Right lobe of liver (tissue), 6 donors: ENCODE measurements at places on chromosomes 1 and 21. TPM values are rescaled to one million over a fixed set of nuclear protein-coding genes. Genes with fewer than 3 reads are reported as not detected.
A peak's percentile ranks its signal among the peaks of the same experiment; 100 is the strongest.

The NUAK2 gene
- 5.1 TPM for total RNA-seq

- DNase-seq: no peak
- H3K4me1 ChIP-seq: no peaks in the 10 kb centered on the region
- no peaks in the 10 kb centered on the region for H3K36me3 ChIP-seq
- no peak overlapping the region for H3K27ac ChIP-seq
- H3K27me3 ChIP-seq: no peaks in the 10 kb centered on the region
Measured at GRCh38 chr1:157915859-157916258, 74.3 kb upstream of the CD5L start.

The C1orf94 gene
- not detected for total RNA-seq

DNA sequence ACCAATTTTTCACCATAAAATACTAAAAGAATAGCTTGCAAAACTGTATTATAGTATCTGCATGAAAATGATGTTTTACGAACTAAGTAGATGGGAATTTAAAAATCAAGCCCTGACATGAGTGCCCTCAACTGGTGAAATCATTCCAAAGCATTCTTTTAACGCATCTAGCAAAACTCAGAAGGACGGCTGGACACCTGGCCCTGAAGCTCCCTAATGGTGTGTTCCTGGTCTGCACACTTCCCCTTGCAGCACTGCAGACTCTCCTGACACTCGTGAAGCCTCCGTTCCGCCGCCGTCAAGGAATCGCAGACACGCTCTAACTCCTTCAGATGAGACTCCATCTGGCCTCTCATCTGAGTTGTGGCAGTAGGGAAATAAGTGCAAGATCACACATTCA is 39.9 kb downstream of the ODF2L start:
- no peak for DNase-seq
- no peaks in the 10 kb centered on the region for H3K36me3 ChIP-seq
- no peak overlapping the region for H3K4me3 ChIP-seq
- no peaks in the 10 kb centered on the region for H3K4me1 ChIP-seq
- H3K27ac ChIP-seq: no peak overlapping the region

GRCh38 chr1:54495954-54496353 is 52.1 kb upstream of the ACOT11 start:
- no peak overlapping the region for H3K4me3 ChIP-seq
- H3K27me3 ChIP-seq: no peaks in the 10 kb centered on the region
- DNase-seq: no peak
- H3K36me3 ChIP-seq: no peaks in the 10 kb centered on the region
- no peak overlapping the region for H3K27ac ChIP-seq

DNA sequence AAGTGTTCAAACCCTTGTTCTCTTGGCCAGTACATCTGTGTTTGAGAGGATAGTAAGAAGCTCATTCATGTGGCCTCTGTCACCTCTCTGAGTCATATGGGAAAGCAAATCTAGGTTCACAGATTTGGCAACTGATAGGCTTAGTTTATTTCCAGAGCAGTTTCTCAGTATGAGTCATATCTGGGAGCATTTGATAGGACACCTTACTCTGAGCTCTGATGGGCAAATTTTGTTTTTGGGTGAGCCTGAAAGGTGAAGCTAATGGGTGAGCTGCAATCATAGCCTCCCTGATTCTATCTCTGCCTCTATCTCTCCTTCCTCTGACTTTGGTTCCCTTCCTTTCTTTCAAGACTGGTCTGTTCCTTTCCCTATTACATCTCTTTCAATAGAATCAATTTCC is 134.4 kb downstream of the S1PR1 start:
- H3K27ac ChIP-seq: no peak overlapping the region
- H3K4me3 ChIP-seq: no peak overlapping the region
- no peaks in the 10 kb centered on the region for H3K27me3 ChIP-seq
- DNase-seq: no peak

- H3K4me1 ChIP-seq: no peaks in the 10 kb centered on the region
- no peak overlapping the region for H3K27ac ChIP-seq
- H3K4me3 ChIP-seq: no peak overlapping the region
- no peak for DNase-seq
Measured at GRCh38 chr1:23169727-23170335, 1.2 kb upstream of the LUZP1 start.

The LCE2D gene
- total RNA-seq: not detected

The PSMG1 gene
- total RNA-seq: 30.1 TPM

GRCh38 chr1:168454211-168454815 is 89.5 kb downstream of the XCL2 start:
- no peaks in the 10 kb centered on the region for H3K27me3 ChIP-seq
- no peak overlapping the region for H3K4me3 ChIP-seq
- H3K4me1 ChIP-seq: peaks cover 8% of the 10 kb centered on the region

DNA sequence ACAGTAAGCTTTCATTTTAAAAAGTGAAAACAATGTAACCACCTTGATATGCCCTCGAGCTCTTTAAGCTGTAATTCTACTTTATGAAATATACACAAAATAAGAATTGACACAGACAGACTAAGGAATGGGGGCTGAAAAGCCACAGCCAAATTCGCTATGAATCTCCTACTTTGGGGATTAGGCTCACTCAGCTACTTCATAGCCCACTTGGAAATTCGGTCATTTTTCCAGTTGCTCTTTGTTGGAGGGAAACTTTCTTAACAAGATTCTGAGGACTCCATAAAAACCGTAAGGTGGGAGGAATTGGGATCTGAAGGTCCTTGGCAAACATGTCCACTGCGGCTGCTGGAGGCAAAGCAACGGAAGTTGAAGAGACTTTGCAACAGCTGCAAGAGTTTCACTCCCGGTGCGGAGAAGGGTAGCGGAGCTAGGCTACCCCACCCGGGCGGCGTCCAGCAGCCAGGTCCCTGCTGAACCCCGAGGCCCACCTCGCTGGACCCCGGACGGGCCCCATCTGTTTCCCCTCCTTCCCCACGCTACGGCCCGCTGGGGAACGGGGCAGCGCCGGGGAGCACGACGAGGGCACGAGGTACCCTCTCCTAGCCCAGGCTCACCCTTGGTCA is 634 bp downstream of the MYCBP start:
- no peaks in the 10 kb centered on the region for H3K36me3 ChIP-seq
- H3K27me3 ChIP-seq: no peaks in the 10 kb centered on the region
- H3K27ac ChIP-seq: peak overlapping the region; percentile 44
- peaks cover 16% of the 10 kb centered on the region for H3K4me1 ChIP-seq
- peak overlapping the region; percentile 76 for H3K4me3 ChIP-seq
- DNase-seq: no peak

GRCh38 chr1:67713057-67713846 is 28.3 kb downstream of the GADD45A start:
- H3K27me3 ChIP-seq: no peaks in the 10 kb centered on the region
- H3K36me3 ChIP-seq: no peaks in the 10 kb centered on the region
- no peak overlapping the region for H3K27ac ChIP-seq
- no peak overlapping the region for H3K4me3 ChIP-seq
- DNase-seq: no peak
- H3K4me1 ChIP-seq: peaks cover 42% of the 10 kb centered on the region

The EPHA2 gene
- 10.9 TPM for total RNA-seq

The METTL18 gene
- 2.3 TPM for total RNA-seq

The AMY2B gene
- total RNA-seq: 6.3 TPM

DNA sequence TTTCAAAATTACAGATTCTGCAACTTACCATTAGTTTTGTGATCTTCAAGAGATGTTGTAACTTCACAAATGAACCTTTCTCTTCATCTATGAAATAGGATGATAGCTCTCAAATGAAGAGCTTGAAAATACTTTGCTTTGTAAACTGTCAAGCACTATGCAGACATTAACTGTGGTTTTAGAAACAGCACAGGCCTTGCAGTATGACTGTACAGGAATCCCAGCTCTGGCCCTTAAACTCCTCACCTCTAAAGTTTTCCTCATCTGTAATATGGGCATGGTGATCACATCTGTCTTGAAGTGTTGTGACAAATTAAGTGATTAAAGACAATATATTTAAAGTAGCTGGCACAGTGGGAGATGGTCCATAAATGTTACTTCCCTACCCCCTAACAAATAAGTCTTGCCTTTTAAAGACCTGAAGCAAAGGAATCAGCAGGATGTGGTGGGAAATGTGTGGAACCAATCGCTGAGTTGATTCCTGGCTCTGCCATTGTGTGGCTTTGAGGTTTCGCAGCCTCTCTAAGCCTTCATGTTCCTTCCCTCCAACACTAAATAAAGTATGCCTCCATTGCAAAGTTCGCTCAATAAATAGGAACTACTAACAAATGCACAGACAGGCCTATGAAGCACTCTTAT is 5.5 kb upstream of the PTP4A2 start:
- H3K27ac ChIP-seq: peak overlapping the region; percentile 95
- H3K4me3 ChIP-seq: no peak overlapping the region
- no peaks in the 10 kb centered on the region for H3K36me3 ChIP-seq
- H3K4me1 ChIP-seq: peaks cover 30% of the 10 kb centered on the region
- DNase-seq: no peak
- H3K27me3 ChIP-seq: no peaks in the 10 kb centered on the region

GRCh38 chr1:15843826-15844572 is 3.5 kb upstream of the SPEN start:
- no peaks in the 10 kb centered on the region for H3K27me3 ChIP-seq
- peaks cover 35% of the 10 kb centered on the region for H3K4me1 ChIP-seq
- H3K27ac ChIP-seq: no peak overlapping the region

GRCh38 chr21:26107429-26107828 is 63.1 kb downstream of the APP start:
- no peak overlapping the region for H3K4me3 ChIP-seq
- H3K4me1 ChIP-seq: no peaks in the 10 kb centered on the region
- H3K27me3 ChIP-seq: no peaks in the 10 kb centered on the region

The TBX15 gene
- 17.7 TPM for total RNA-seq

The PLEKHN1 gene
- 0.26 TPM for total RNA-seq

GRCh38 chr1:172118618-172119017 is 277.3 kb downstream of the DNM3 start:
- no peaks in the 10 kb centered on the region for H3K27me3 ChIP-seq
- H3K4me1 ChIP-seq: no peaks in the 10 kb centered on the region
- no peak overlapping the region for H3K27ac ChIP-seq

DNA sequence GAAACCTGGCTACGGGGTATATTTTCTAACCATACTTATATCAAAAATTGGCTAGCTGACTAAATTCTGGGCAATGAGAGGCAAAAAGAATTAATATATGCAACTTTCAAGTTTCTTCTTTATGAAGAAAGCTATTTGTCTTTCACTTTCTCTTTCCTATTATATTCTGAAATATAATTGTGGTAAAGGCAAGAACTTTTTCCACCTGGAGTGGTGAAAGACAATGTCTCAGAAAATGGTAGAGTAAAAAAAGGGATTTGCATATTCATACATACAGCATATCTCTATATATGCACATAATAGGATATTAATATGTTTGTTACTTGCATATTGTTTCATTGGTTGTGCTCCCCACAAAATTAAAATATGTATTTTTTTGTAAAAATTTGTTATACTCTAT is 793.8 kb downstream of the PLA2G4A start:
- H3K4me3 ChIP-seq: no peak overlapping the region
- no peaks in the 10 kb centered on the region for H3K27me3 ChIP-seq
- no peaks in the 10 kb centered on the region for H3K36me3 ChIP-seq
- H3K27ac ChIP-seq: no peak overlapping the region
- no peak for DNase-seq

The EFHD2 gene
- 19.4 TPM for total RNA-seq

GRCh38 chr1:169107603-169108208 is 1.2 kb downstream of the ATP1B1 start:
- no peaks in the 10 kb centered on the region for H3K36me3 ChIP-seq
- no peaks in the 10 kb centered on the region for H3K27me3 ChIP-seq
- H3K27ac ChIP-seq: peak overlapping the region; percentile 97

DNA sequence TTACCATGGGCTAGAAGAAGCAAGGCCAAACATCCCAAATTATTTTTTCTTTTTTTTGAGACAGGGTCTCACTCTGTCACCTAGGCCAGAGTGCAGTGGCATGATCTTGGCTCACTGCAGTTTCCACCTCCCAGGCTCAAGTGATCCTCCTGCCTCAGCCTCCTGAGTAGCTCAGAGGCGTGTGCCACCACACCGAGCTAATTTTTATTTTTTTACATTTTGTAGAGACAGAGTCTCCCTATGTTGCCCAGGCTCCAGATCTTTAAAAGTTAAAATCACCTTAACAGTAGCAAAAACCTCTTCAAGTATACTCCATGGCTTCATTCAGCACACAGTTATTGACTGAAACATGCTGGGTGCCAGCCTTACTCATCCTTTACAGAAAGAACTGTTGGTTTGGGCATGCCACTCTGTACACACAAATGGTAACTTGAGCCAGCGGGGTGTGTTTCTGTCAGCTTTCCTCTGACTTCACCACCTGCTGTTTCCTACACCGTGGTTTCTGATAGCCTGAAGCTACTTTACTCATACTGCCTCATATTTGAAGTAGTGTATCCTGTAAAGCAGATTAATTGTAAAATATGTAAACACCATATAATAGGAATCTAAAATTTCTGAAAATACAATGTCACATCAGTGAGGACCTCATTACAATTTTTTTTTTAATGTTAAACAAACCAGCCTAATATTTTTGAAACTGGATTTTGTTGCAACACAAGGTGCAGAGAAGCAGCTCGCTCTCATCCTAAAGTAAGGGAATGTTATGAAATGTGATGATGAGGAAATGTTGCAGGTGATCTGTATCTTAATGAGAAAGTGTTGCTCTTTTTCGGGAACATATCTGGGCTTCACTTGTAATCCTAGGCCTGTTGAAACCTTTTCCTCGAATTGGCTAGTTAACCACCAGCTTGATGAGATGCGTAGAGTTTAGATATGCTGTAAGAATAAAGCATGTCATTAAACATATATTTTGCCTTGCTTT is 113.9 kb downstream of the ATP5PO start:
- peak overlapping the region; percentile 68 for H3K27ac ChIP-seq
- H3K4me1 ChIP-seq: no peaks in the 10 kb centered on the region
- H3K4me3 ChIP-seq: no peak overlapping the region
- peaks cover 10% of the 10 kb centered on the region for H3K36me3 ChIP-seq

The F13B gene
- 44.7 TPM for total RNA-seq

The GJA9 gene
- total RNA-seq: not detected

DNA sequence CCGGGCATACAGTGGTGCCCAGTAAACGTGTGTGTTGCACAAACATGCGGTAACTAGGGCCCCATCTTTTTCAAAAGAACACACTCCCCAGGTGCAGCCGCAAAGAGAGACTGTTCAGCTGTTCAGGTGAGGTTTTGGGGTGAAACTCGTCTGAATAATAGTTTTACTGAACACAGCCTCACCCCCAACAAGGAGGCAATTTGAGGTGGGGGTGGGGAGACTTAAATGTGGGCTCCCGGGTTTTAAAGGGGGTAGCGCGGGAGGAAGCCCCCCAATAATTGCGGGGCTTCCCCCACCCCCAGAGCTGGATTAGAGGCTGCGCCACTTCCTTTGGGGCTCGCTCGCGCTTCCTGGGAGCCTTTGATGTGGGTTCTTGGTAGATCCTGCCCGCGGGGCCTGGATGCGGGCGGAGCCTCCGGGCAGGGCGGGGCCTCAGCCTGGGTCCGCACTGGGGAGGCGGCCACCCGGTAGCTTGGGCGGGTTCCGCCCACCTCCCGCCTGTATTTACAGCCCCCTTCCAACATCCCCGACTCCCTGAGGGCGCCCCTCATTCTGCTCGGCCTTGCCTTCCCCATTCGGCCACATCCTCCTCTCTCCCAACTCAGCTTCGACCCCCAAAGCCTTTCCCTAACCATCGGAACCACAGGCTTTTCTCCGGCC is 6.4 kb upstream of the EPHA2 start:
- DNase-seq: no peak
- H3K4me1 ChIP-seq: no peaks in the 10 kb centered on the region
- no peaks in the 10 kb centered on the region for H3K36me3 ChIP-seq
- H3K27ac ChIP-seq: no peak overlapping the region

- no peaks in the 10 kb centered on the region for H3K4me1 ChIP-seq
- no peak for DNase-seq
- H3K27me3 ChIP-seq: no peaks in the 10 kb centered on the region
- no peaks in the 10 kb centered on the region for H3K36me3 ChIP-seq
Measured at GRCh38 chr1:169484101-169484500, 1.6 kb downstream of the SLC19A2 start.

GRCh38 chr1:64524614-64525013 is 54.7 kb downstream of the CACHD1 start:
- H3K4me3 ChIP-seq: no peak overlapping the region
- H3K4me1 ChIP-seq: no peaks in the 10 kb centered on the region
- H3K36me3 ChIP-seq: no peaks in the 10 kb centered on the region
- no peak overlapping the region for H3K27ac ChIP-seq
- no peaks in the 10 kb centered on the region for H3K27me3 ChIP-seq
